Anterior cingulate cortex (tissue), 58 donors: ENCODE measurements at places on chromosomes 3 and 15.

GRCh38 chr3:126355251-126355650 is 2.0 kb downstream of the KLF15 start:
- no peak for DNase-seq

DNA sequence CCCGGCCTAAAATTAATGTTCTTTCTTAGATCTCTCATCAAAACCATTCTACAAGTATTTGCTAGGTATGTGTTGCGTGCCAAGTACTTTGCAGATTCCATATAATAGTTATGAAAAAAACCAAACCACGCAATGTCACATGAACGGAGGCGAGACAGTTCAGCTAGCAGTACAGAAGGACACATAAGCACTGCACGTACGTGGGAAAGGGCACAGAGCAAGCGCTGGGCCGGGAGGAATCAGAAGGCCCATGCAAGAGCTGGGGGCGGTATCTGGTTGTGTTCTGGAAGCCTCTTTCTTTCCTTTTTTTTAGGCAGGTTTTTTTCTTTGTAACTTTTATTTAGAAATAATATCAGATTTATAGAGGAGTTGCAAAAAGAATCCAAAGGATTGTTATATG is 11.3 kb downstream of the PDIA5 start:
- no peak for DNase-seq

GRCh38 chr3:49727924-49728361 is 4.2 kb upstream of the GMPPB start:
- DNase-seq, result no peak

- no peak for DNase-seq
Measured at GRCh38 chr3:135271177-135272025, 476.3 kb downstream of the EPHB1 start.

- no peak for DNase-seq
Measured at GRCh38 chr15:48085591-48085930, 35.2 kb upstream of the SLC24A5 start.

- DNase-seq, result no peak
Measured at GRCh38 chr3:146466604-146467003, 2.8 kb downstream of the PLSCR2 start.

DNA sequence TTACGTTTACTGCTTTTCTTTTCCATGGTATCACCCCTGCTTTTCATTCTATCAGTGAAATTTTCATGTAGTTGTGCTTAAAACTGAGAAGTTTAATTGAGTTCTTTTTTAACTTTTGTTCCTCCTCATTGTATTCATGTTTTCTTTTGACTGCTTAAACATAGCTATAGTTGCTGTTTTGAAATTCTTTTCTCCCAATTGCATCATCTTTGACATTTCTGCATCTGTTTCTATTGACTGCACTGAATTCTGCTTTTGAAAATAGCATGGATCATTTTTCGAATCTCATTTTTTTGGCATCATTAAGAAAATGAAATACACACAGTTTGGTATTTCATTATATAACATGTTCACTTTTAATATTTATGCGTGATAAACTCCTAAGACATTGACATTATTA is 694.9 kb downstream of the MECOM start:
- DNase-seq, result no peak

GRCh38 chr3:145134738-145135137 is 1026.2 kb downstream of the PLOD2 start:
- DNase-seq, result no peak

DNA sequence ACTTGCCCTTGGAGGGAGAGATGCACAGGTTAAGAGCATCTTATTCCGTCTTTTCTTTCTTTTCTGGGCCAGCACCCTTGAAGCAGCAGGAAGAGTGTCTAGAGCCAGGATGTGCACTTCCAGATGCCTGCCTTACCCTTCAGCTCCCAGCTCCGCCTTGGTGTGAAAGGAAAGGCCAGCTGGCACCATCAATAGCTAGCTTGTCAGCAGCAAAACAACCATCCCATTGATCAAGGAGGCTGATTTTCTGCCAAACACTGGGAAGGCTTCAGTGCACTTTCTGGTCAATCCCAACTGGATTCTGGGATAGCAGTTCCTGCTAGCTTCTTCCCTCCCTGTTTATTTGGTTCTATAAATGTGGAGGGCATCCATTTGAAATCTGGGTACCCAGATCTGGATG is 110.9 kb upstream of the GALNT15 start:
- peak; percentile 88 for DNase-seq

- no peak for DNase-seq
Measured at GRCh38 chr3:56759532-56759931, 42.2 kb downstream of the ARHGEF3 start.

DNA sequence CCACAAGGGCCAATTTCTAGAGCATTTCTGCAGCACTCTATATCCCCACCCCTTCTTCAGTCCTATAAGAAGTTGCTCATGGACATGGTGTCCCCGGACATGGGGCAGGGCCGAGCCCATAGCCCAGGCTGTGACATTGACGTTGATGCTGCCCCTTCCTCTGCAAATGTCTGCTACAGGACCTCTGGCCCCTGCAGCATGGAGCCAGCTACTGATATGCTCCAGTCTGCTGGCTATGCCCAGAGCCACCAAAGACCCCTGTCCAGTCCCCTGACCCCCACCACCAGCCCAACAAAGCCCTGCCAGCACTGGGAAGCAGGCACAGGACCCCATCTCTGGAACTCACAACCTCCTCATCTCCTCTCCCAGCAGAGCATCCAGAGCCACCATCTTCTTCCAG is 120.1 kb upstream of the SMAD3 start:
- no peak for DNase-seq

GRCh38 chr15:69722924-69723323 is 270.3 kb downstream of the RPLP1 start:
- DNase-seq, result no peak

GRCh38 chr3:10249833-10250232 is 1.6 kb downstream of the TATDN2 start:
- DNase-seq, result no peak

DNA sequence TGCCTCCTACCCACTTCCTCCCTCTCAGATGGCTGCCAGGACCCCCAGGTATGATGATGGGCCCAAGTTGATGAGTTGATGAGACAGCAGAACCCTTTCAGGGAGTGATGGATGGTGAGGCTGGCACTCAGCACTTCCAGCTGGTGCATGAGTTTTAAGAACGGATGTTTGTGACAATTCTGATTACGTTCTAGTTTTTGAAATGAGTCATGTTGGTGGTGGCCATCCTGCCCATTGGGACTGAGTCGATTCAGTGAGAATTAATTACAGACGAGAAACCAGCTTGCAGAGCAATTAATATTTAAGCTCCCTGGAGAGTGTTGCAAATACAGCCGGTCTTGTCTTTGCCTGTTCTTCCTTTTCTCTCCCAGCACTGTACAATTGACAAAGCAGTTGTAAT is 56.9 kb upstream of the NR2C2 start:
- DNase-seq, result no peak

DNA sequence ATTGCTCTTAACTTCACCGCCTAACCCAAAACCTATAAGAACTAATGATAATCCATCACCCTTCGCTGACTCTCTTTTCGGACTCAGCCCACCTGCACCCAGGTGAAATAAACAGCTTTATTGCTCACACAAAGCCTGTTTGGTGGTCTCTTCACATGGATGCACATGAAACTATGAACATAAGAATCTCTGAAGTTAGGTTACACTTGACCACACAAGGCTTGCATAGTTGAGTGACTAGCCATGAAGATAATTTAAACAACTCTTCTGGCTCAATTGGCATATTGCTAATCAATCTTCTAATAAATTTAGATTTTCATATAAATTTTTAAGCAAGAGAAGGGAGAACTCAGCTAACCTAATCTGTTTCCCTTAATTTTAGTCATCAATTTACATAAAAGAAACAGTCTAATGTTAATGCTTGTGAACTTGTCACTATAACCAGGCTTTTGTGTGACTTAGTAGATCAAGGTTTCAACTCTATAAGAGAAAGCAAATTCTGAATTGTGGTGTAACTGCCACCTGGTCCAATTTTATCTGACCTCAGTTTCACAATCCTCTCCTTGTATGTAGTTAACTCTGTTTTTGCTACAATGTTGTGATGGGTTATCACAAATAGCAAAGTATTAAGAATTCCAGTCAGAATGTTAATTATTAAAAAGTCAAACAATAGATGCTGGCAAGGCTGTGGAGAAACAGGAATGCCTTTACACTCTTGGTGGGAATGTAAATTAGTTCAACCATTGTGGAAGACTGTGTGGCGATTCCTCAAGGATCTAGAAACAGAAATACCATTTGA is 82.0 kb downstream of the HHLA2 start:
- no peak for DNase-seq

DNA sequence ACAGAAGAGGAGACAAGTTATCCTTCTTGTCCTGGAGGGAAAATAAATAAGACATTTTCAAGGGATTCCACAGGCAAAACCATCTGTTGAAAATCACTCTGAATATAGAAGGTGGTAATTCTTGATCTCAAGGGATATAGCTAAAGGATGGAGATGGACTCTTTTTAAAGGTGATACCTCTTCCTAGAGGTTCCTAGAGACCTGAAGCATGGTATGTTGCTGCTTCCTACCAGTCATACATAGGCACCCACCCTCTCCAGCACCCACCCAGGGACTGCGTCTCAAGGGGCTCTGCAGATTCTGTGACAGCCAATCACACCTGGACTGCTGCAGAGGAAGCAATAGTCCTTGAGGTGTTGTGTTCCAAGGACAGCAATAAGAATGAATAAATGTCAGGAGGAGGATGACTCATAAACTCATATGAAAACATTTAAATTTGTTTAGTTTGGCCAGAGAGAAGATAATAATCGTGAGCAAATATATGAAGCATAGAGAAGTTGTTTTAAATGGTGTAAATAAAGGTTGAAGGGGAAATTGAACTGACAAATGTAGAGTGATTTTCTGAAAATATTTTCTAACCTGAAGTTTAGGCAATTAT is 741.6 kb upstream of the CBLB start:
- no peak for DNase-seq

- no peak for DNase-seq
Measured at GRCh38 chr3:170429050-170429449, 10.4 kb downstream of the CLDN11 start.

- no peak for DNase-seq
Measured at GRCh38 chr3:152253514-152253913, 15.2 kb upstream of the MBNL1 start.

DNA sequence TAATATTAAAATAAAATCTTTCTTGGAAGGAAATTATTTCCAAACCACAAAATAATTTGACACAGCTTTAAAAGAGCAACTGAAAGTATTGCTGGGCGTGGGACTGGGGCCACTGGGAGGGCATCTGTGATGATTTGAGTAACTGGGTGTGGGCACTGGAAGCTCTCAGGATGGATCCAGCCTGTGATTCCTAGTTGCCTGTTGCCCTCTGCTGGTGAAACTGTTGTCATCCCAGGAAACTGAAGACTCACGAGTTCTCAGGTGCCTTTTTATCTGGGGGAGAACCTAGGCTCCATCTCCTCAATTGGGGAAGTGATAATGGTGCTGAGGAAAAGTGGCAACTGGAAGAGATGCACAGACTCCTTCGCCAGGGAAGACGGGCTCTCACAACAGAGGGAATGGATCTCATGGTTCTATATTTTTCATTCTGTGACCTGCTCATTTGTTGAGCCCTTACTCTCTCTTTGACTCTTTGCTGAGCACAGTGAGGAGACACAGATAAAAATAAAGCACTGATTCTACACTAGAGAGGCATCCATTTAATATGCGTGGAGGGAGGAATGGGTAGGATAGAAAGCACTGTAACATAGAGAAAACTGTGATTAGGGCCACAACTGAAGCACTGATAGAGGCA is 61.6 kb downstream of the TPRG1 start:
- DNase-seq, result peak; percentile 33

- DNase-seq, result no peak
Measured at GRCh38 chr3:152241142-152242017, 27.3 kb upstream of the MBNL1 start.

DNA sequence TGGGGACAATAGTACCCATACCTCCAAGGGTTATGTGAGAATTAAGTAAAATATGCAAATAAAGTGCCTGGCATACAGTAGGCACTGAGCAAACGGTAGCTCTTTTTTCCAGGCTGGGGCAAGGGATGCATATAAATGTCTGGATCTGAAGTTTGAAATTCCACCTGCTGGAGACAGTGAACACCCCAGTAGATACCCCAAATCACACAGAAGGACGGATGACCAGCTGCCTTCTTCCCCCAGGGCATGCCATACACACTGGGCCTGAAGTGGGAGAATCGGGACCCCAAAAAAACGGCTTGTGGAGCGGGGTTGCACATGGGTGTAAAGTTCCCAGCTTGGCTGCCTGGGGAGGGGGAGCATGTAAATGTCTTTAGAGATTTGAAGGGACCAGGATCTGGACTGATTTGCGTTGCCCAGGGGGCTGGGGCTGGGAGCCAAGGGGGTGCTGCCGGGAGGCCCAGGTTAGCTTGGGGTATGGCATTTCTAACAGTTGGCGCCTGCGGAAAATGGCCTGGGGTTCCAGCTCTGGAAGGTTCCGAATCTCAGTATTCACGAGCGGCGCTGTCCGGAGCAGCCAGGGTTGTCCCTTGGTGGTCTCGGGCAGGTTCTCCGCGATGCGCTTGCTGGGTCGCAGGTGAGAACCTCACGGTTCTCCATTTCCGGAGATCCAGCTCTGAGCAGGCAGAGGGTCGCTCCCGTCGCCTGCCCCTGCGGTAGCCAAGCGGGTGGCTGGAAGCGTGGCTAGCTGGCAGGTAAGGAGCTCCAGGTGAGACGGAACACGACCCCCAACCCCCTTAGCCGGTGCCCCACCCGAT is 42.6 kb upstream of the POLG start:
- no peak for DNase-seq

DNA sequence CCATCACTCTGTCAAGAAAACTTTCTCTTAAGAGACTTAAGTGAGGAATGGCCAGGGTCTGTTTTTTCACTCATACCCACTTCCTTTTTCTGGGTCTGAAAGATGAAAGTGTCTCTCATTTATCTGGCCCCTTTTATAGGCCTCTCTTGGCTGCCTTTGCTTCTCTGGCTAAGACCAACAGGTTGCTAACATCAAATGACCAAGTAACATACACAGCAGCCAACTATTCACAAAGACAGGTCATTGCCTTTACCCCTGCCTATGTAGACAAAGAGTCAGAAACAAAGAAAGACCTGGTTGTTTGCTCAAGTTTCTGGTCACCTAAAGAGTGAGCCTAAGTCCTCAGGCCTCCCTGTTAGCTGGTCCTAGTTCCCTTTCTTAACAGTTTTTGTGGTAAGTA is 24.0 kb upstream of the CSTA start:
- no peak for DNase-seq

DNA sequence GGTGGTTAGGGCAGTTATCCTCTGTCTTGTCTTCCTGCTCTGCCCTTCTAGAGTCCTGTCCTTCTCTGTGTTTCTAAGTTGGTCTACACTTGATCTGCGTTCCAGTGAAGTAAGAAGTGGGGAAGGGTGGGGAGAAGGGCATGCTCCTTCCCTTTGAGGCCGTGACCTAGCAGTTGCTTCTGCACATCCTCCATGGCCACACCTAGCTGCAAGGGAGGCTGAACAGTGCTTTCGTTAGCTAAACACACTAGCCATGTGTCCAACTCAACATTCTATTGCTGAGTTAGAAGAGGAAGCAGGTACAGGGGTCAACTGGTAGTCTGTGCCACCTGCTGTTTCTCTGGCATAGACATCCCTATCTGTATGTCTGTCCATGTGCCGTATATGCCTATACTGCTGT is 94.5 kb downstream of the LARS2 start:
- no peak for DNase-seq
